ENCODE measurements at places on chromosomes 2 and 18.

GRCh38 chr2:23666980-23667357 is 260.0 kb downstream of the ATAD2B start:
- no peak for DNase-seq

GRCh38 chr2:118268268-118268667 is 180.0 kb downstream of the INSIG2 start:
- no peak for DNase-seq

DNA sequence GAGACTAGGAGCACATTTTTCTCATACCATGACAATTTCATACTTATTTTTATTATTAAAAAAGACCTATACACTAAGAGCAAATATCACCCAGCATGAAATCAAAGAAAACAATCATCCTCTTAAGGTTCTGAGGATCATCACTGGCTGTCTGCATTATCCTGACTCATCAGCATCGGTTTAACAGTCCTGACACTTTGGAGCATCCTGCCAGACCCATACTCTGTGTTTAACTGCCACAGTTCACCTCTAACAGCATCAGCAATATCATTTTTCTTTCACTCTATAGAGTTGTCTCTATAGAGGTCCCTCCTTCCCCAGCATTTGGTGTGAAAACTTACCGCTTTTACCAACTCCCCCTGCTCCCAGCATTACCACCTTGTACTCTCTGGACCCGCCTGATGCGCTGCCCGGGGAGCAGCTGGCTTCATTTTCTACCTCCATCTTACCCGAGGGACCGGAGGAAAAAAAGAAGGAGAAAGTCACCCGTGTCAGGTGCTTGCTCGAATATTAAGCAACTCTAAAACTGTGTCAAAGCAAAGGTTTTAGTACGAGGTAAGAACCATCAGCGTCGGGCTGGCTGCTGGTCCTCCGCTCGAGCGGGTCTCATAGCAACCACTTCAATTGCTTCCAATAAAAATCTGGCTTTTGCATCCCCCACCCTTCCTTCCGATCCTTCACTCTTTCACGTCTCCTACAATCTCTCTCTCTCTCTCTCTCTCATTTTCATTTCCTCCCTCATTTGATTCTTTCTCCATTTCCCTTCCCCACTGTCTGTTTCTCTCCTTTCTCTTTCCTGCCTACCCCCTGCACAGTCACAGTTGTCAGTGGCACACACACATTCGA is at the start of gene RIT2:
RIT2 (minus strand) TSS at position 610 of the 846 bp plus-strand sequence.
- no peak for DNase-seq

DNA sequence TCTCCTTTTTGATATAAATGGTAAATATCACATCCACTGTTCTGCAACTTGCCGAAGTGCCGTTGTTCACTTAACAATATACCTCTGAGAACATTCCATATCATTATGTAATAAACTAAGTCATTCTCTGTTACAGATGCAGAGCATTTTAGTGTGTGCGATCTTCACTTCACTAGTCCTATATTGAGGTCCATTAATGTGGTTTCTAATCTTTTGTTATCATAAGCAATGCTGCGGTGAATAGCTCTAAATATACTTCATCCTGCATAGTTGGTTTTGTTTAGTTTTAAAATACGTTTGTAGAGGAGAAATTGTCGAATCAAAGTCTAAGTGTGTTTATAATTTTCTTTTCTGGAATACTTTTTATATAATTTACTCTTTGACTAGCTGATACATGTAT is 280.3 kb upstream of the TRIB2 start:
- no peak for DNase-seq

GRCh38 chr2:30421604-30422443 is 25.2 kb upstream of the LCLAT1 start:
- peak; percentile 23 for DNase-seq

GRCh38 chr18:54829856-54830255 is 1.6 kb downstream of the RAB27B start:
- no peak for DNase-seq

DNA sequence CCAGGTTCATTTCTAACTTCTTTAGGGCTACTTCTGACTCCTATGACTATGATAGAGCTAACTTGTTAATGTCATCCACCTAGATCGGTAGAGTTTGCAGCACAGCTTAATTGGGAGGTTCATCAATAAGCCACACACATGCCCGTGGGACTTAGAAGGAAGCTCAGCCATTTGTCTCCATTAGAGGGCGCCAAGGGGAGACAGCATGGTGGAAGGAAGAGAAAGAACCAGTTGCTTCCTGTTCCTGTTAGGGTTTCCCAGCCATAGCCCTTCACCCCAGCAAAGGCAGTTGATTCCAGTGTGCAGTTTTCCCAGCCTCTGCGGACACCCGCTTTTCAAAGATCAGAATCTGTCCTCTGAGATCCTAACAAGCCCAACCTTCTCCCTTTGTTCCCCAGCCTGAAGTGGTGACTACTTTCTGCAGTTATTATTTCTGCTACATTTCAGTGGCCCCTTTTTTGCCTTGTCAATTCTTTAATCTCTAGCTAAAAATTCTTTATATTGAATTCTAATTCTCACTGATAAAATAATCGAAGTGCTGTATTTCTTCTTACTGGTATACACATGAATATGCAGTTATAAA is 30.3 kb downstream of the MAIP1 start:
- peak; percentile 80 for DNase-seq

DNA sequence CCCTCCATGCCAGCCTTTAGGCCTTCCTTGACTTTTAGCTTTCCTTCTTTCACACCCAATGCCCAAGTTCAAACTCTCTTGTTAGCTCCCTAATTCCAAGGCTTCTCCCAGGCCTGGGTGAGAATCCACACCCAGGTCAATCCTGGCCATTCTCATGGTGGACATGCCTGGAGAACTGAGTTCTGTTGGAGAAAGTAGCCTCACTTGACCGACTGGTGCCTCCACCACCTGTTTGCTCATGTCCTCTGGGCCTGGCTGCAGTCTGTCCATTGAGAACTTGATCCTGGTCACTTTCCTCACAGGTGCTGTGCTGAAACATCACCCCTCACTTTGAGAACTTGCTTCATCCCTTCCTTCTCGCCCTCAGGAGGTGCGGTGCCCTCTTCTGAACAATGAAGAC is 189.1 kb upstream of the TWIST2 start:
- no peak for DNase-seq

- no peak for DNase-seq
Measured at GRCh38 chr2:177187631-177188312, 24.8 kb upstream of the HNRNPA3 start.

DNA sequence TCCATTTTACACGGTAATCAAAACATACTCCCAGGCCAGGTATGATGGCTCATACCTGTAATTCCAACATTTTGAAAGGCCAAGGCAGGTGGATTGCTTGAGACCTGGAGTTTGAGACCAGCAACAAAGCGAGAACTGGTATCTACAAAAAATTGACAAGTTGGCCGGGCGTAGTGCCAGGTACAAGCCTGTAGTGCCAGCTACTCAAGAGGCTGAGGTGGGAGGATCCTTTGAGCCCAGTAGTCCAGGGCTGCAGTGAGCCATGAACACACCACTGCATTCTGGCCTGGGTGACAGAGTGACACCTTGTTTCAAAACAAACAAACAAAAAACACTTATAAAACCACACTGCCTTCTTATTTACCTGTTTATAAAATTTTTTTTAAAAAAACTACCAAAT is 80.8 kb downstream of the GAREM1 start:
- DNase-seq: no peak
